Liver (tissue), 10 donors: ENCODE measurements at places on chromosomes 1 and 21. TPM values are rescaled to one million over a fixed set of nuclear protein-coding genes. Genes with fewer than 3 reads are reported as not detected.

GRCh38 chr1:119260506-119260905 is 108.1 kb upstream of the HAO2 start:
- no peak for DNase-seq

GRCh38 chr1:22709891-22710700 is 543 bp upstream of the EPHB2 start:
- peak; percentile 57 for DNase-seq

- DNase-seq: no peak
These were observed 578 bp upstream of the SESN2 start for GRCh38 chr1:28258628-28259251.

DNA sequence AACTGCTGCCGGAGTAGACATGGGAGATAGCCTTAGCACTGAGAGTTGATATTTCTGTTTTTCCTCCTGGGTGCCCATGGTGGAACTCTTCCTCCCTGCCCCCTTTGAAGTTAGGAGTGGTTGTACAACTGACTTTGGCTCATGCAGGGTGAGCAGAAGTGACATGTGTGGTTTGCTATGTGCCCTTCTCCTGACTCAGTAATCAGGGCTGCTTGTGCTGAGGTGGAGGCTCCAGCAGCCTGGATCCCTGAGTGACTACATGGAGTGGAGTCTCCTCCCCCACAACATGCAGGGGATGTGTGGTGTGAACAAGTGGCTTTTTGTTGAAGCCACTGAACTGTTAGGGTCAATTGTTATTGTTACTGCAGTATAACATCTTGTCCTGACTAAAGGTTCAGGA is 261.6 kb downstream of the CAMTA1 start:
- DNase-seq: no peak

DBT gene
- total RNA-seq: 10.7 TPM

GJA5 gene
- total RNA-seq: 1.5 TPM
